ENCODE measurements at places on chromosomes 12 and 14.

- no peak for DNase-seq
Measured at GRCh38 chr14:68247274-68247673, 427.7 kb downstream of the RAD51B start.

DNA sequence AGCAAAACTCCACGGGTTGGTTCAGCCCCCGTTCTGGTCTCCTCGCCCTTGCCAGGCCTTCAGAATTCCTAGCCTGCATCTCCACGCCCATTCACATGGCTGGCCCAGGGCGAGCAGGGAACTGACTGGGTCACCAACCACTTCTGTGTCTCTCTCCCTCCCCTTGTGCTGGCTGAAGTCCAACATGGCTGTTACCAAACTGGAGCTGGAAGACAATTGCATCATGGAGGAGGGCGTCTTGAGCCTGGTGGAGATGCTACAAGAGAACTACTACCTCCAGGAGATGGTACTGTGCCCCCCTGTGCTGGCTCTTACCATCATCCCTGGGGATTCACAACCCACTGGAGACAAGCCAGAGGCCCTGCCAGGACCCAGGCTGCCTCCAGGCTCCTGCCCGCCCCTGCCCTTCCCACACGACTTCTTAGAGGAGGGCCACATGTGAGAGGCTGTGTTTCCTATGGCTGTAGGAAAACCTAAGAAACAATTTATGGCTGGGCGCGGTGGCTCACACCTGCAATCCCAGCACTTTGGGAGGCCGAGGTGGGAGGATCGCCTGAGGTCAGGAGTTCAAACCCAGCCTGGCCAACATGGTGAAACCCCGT is 9.9 kb downstream of the LRRC74A start:
- no peak for DNase-seq

DNA sequence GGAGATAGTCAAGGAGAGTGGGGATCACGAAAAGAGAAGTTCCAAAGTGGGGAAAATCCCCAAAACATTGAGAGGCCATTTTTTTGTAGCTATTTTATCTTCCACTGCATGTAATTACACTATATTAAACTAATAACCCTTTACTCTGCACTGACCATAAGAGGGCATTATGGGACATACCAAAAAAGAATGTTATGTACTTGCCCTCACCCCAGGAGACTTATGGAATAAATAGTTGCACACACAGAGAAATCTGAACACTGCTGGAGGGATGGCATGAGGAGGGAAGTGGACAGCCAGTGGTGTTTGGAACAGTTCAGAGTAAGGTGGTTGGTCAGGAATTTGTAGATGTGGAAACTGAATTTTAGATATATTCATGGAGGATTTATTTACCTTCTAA is 422.9 kb downstream of the SNAPC1 start:
- no peak for DNase-seq

DNA sequence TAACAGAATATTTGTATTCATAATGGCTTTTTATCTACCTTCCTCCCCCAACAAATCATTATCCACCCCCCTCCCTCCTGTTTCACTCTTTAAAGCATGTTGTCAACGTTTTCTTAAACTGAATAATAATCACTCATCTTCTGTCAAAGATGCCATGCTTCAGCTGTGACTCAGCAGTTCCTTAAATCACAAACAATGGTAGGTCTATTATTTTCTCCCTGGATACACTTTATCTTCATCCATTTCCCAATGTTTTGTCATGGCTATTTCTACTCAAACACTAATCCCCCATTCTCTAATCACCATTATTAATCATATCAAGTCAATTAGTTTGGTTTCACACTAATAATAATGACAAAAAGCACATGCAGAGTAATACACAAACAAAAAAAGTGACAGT is 6.5 kb downstream of the CLEC12B start:
- no peak for DNase-seq

- no peak for DNase-seq
Measured at GRCh38 chr12:124683152-124684124, 116.0 kb upstream of the NCOR2 start.

GRCh38 chr12:131087302-131087818 is 133.7 kb downstream of the ADGRD1 start:
- DNase-seq = no peak

DNA sequence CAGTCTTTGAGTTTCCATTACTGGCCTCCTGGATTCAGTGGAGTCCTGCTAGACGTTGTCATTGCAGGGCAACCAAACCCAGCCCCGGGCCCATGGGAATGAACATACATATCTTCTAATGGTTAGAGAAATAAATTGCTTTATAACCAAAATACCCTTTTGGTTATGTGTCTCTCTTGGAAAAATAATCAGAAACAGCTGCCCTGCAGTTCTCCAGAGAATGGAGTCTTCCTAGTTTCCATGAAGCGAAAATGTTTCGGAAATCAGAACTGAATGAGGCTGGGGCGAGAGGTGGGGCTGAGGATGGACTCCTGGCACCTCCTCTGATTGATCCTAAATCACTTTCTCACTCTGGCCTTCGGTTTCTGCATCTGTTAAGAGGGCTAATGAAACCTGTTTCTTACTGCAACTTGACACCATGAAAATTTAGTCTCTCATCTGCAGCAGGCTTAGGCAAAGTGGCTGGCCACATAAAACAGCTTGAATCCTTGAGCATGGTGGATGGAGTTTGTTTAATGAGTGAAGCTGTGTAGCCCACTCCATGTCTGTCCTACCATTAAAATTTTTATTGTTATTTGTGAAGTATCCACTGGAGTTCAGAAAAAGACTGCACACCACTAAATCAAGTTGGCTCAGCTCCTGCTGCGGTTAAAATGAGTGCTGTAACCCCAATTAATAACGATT is 198.9 kb downstream of the CACNA1C start:
- DNase-seq = no peak

DNA sequence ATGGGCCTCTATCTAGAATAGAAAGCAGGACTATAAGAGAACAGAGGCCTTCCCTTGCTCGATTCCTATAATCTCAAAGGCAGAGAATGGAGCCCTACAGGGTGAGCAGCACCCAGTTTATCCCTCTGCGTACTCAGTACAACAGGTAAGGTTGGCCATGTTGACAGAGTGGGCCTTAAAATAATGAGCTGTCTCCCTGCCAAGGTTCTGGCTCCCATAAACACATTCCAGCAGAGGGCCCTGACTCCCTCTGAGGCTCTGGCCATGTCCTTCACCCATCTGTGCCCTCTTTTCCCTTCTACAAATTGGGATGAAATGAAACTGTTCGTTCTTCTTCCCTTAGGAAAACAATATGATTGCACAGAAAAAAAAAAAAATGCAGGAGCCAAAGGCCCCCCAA is 16.9 kb upstream of the PNMA1 start:
- DNase-seq = no peak

DNA sequence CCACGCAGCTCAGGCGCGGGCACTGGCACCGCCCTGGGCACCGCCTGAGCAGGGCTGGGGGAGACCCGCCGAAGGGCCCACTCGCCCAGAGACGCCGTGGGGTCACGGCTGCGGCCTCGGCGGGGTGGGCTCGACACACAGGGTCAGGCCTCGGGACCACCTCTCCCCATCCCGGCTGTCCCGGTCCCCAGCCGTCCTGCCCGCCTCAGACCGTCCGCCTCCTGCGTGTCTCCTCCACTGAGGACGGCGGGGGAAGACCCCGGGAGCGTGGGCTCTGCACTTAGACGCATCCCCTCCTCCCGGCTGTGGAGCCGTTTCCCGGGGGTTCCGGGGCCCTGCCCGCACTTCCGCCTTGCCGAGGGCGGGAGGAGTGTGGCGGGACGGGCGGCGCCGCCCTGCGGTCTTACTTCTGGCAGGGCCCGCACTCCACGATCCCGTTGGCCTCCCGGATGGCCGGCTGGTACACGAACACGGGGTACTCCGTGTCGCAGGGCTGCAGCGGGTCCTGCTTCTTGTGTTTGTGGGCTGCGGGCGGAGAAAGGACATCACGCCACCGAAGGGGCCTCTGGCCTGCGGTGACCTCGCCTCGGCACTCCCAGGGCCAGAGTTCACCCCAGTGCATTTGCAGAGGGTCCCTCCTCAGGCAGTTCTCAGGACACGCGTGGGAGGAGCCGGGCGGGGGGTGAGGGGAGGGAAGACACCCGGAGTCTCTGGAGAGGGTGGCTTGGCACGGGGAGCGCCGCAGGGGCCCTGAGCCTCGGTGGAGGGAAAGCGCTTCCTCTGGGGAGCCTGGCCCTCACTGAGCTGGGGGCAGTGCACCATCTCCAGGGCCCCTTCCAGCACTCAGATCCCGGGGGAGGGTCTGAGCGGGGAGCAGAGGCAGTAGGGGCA is 23.1 kb upstream of the LRTM2 start:
- DNase-seq = no peak

- DNase-seq = no peak
Measured at GRCh38 chr14:71856199-71856919, 75.9 kb upstream of the RGS6 start.

GRCh38 chr14:65414961-65415589 is 2.5 kb downstream of the FUT8 start:
- DNase-seq = peak; percentile 53

DNA sequence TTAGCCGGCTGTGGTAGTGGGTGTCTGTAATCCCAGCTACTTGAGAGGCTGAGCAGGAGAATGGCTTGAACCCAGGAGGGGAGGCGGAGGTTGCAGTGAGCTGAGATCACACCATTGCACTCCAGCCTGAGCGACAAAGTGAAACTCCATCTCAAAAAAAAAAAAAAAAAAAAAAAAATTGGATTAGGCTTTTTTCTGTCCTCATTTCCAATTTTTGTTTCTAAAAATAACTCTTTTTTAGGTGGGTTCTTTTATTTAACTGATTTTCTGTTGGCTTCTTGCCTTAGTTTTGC is 863.7 kb downstream of the LRFN5 start:
- DNase-seq = no peak

DNA sequence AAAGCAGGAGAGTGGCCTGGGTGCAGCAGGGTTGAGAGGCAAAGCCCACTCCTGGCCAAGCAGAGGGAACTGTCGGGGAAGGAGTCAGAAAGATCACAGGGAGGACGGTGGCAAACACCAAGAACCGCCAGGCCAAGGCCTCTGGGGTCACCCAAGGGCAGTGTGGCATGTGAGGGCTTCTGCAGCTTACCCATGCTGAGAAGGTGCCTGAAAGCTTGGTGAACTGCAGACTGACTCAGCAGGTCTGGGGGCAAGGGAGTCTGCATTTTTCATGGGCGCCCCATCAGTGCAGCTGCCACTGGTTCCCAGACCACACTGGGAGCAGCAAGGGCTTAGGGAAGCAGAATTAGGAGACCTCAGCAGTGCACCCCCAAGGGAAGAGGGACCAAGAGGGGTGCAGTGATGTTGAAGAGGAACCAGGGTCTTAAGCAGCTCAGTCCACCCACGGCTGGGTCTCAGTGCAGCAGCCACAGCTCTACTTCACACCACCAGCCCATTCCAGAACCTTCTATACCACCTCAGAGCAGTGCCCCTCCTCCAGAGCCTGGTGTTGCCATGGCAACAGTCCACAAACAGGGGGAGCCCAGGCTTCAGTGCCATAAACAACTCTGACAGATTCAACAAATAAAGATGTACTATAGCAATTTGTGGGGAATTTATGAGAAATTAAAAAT is 59.4 kb downstream of the ITPK1 start:
- no peak for DNase-seq

DNA sequence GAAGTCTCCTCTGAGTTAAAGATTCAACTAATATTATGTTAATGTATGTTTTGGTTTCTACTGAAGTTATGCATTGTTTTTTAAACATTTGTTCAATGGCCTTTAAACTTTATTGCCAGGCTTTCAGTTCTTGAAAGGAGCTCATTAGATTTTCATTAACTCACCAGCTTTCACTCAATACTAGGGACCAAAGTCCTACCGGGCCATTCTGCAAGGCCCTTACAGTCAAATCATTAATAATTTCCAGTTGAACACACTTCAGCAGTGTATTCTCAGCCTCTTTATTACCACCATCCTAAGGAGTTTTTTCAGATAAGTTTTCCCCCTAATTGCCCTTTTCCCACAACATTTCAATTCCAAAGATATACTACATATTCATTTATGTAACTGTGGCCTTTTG is 409.2 kb downstream of the DIO2 start:
- no peak for DNase-seq

DNA sequence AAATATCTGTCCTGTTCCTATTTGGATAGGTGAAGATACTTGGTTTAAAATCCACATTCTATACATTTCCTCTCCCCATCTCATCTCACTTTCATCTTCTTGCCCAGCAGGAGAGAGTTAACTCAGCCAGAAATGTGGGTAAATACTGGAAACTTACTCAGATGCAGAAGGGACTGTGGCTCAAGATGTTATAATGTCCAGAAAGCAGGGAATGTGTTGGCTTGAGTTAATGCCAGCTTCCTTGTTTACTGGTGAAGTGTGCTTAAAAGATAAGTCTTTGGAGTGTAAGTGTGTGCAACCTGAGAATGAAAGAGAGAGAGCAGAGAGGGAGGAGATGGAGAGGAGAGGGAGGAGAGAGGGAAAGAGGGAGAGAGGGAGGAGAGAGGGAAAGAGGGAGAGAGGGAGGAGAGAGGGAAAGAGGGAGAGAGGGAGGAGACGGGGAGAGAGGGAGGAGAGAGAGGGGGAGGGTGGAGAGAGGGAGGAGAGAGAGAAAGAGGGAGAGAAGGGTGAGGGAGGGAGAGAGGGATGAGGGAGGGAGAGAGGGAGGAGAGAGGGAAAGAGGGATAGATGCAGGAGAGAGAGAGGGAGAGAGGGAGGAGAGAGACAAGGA is 22.0 kb upstream of the SNRPF start:
- DNase-seq = no peak

DNA sequence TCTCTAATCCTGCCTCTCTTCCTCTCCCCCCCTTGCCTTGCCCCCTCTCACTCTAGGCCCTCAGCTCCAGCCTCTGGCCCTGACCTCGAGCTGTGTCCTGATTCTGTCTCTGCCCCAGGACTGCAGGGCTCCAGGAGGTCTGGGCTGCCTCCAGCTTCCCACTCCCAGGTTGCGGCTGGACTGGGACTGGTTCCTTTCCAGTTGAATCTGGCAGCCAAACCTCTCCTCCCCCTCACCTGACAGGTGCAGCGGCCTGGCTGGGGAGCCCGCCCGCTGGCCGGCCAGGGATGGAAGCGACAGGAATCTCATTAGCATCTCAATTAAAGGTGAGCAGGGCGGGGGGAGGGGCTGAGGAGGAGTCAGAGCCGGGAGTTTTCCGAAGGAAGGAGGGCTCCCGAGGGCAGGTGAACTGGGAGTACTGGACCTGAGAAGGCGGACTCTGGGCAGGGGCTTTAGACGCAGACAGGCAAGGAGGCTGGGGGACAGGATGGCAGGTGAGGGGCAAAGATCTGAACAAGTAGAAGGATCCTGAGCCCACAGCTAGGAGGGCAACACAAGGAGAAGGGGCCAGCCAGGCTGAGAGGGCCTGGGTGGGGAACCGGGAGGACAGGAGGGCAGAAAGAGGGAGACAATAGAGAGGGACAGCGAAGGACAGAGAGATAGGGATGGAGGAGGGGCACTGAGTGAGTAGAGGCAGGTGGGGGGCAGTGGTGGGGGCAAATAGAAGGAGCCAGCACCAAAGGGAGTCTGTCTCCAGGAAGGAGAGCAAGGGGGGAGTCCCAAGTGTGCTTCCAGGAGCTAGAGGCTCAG is at the start of gene SCNN1A:
TSS of gene SCNN1A (minus strand) at position 295 of the 810 bp plus-strand sequence. CDS start 780 bp downstream, outside the sequence.
- DNase-seq = no peak

- no peak for DNase-seq
Measured at GRCh38 chr12:32598688-32599087, 80.4 kb upstream of the DNM1L start.
